ENCODE measurements at places on chromosomes 6 and 20. TPM values are rescaled to one million over a fixed set of nuclear protein-coding genes. Genes with fewer than 3 reads are reported as not detected.

DNA sequence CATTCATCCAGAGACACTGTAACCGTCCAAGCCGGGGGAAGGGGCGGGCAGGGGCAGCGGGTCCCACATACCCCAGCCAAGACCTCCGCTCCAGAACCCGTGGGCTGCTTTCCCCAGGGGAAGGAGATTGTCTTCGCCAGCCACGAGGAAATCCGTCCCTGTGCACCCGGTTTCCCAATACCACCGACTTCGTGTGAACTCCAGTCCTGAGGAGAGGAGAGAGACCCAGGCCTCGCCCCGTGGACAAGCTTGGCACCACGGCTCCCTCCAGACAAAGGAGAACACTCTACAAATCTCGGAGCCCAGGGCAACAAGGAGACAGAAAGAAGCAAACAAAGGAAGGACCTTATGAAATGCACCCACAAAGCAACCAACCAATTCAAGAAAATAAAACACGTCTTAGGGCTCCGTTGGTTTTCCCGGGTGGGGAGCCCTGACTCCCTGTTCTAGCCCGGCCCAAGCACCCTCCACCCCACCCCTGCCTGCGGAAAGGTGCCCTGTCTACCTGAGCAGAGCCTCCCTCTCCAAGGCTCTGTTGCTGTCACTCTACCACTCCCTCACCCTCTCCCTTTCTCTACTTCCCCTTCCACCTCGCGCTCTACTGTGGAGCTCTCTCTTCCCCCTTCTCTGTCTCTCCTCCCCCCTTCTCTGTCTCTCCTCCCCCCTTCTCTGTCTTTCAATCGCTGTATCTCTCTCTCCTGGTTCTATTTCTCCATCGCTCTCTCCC, 1382.8 kb upstream of the DEFB115 start:
- H3K27ac ChIP-seq = no peak overlapping the region
- H3K27me3 ChIP-seq = peaks cover 41% of the 10 kb centered on the region
- no peaks in the 10 kb centered on the region for H3K4me1 ChIP-seq
- no peak overlapping the region for H3K4me3 ChIP-seq
- peaks cover 81% of the 10 kb centered on the region for H3K36me3 ChIP-seq
- no peak for DNase-seq

DNA sequence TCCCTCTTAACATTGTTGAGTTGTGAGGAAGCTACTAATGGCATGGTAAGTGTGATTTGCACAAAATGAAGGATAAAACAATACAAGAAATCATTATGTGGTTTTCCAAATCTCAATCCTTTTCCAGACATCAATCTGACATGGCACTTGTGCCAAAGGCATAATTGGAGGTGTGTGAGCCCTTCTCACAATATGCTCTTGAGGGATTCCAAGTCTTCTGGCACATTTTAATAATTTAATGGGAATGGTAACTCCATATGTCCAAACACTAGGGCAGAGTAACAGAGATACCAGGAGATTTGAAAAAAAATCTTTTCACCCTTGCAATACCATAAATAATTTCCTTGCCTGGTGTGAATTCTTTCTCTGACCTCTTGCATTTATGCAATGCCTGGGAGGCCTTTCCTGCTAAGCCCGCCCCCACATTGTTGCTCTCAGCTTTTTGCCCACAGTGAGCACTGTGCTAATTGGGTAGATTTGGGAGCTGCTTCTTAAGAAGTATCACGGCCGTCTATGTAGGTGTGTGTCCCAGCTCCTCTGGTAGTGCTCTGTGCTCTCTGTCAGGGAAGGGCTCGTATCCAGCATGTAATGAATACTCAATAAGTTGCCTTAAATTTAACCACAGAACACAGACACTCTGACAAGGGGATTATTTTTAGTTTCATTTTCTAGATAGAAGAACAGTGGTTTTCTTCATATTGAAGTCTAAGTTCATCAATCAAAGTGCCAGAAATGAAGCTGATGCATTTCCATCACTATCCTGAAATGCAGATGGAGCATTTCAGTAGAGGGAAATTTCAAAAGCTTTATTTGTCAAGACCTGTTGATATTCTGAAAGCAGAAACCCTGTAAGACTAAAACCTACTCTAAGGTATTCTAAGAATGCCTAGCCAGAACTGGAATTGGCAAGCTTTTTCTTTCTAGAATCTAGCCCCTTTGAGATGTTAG, 54.4 kb upstream of the CEP85L start:
- peak overlapping the region; percentile 27 for H3K4me3 ChIP-seq
- no peaks in the 10 kb centered on the region for H3K36me3 ChIP-seq
- H3K4me1 ChIP-seq = peaks cover 50% of the 10 kb centered on the region
- H3K27me3 ChIP-seq = no peaks in the 10 kb centered on the region
- H3K27ac ChIP-seq = peak overlapping the region; percentile 91
- peak; percentile 37 for DNase-seq

DNA sequence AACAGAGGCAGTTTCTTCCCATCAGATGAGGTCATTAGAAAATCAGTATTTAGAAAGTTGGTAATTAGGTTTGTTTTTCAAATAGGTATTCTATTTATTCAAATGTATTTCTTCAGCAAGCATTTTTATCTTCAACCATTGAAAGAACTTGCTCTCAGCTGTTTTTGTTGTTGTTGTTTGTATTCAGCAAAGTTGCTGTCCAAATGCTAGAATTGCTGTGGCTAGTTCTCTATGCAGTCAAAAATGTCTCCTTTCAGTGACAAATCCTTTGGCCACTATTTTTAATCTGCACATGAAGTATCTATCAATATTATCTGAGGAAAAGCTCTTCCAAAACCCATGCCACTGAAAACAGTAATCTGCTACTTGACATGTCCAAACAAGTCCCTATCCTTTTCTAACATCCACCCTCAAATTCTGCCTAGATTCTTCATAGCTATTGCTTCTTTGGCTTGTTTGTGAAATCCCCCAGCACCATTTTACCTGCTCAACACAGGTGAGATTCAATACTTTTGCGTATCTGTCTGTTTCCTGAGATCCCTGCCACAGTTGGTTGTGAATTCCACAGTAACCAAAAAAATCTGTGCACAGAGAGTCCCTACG, 1005.4 kb downstream of the GRIK2 start:
- DNase-seq = no peak
- H3K4me1 ChIP-seq = peaks cover 14% of the 10 kb centered on the region
- H3K36me3 ChIP-seq = no peaks in the 10 kb centered on the region
- H3K4me3 ChIP-seq = no peak overlapping the region
- peak overlapping the region; percentile 73 for H3K27ac ChIP-seq
- H3K27me3 ChIP-seq = no peaks in the 10 kb centered on the region

DNA sequence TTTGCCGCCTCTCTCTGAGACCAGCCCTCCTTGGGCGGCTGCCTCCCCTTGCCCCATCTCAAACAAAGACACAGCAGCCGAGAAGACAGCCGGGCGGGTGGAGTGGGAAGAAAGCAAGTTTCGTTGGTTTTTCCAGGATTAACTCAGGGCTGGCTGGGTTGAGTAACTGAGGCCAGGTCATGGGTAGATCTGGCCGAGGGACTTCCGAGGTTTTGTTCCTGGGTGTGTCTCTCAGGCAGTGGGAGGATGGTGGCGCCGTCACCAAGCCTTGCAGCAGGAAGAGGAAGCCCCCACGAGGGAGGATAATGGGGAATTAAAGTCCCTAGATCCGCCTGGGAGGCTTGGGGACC, 167.2 kb downstream of the TTLL2 start:
- no peaks in the 10 kb centered on the region for H3K36me3 ChIP-seq
- no peaks in the 10 kb centered on the region for H3K27me3 ChIP-seq
- DNase-seq = no peak
- H3K4me1 ChIP-seq = peaks cover 23% of the 10 kb centered on the region
- H3K27ac ChIP-seq = no peak overlapping the region
- H3K4me3 ChIP-seq = no peak overlapping the region

DNA sequence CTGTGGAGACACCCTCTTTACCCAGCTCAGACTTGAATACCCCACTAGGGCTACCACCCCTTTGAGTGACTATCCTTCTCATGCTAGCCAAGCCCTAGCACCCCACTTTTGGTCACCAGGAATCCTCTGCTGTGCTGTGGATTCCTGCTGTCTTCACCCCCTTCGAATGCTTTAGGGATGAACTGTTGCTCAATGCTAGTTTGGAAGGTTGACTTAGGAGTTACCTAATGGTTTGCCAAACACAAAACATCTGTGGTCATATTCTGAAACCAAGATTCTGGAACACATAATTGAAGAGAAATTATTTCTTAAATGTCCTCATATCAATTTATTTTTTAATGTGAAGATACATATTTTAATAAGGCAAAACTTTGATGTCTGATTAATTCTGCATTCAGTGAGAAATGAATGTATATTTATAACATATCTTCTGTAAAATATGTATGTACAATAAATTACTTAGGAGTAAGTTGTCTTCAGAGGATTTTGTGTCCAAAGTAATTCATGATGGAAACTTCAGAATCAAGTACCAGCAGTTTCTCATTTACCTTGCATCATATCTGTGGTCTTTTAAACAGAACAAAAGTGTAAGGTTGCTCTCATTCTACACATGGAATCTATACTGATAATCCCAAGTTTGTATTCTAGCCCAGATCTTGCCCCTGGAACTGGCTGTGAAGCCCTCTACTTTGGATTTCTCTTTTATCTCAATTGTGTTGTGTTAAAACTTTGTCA, 46.9 kb downstream of the TMEM200A start:
- no peak for DNase-seq
- H3K4me1 ChIP-seq = peaks cover 15% of the 10 kb centered on the region
- no peak overlapping the region for H3K4me3 ChIP-seq
- H3K36me3 ChIP-seq = peaks cover 12% of the 10 kb centered on the region

DNA sequence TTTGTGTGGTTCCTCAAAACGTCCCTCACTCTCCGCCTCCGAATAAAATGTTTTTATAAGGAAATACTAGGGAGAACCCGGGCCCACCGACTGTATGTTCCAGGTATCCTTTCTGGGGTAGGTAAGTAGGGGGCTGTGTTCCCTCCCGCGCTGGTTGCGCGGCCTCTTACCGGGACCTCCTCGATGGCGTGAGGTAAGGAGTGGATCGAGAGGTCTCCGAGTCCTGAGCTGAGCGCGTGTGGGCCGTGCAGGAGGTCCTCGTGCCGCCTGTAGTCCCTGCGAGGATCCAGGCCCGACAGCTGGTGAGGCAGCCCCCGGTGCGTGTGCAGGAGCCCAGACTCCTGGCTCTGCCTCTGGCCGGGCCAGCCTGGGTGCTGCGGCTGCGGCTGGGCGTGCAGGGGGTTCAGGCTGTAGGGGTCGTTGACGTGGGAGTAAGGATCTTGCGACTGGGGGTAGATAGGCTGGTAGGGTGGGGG, 5.1 kb downstream of the TFAP2A start:
- no peaks in the 10 kb centered on the region for H3K36me3 ChIP-seq
- peak overlapping the region; percentile 57 for H3K4me3 ChIP-seq
- H3K27me3 ChIP-seq = peaks cover 95% of the 10 kb centered on the region
- DNase-seq = no peak

GRCh38 chr20:48880981-48881657, 40.4 kb upstream of the ARFGEF2 start:
- H3K4me1 ChIP-seq = no peaks in the 10 kb centered on the region
- H3K36me3 ChIP-seq = no peaks in the 10 kb centered on the region
- H3K27me3 ChIP-seq = no peaks in the 10 kb centered on the region
- H3K4me3 ChIP-seq = no peak overlapping the region

- no peak overlapping the region for H3K27ac ChIP-seq
- H3K4me3 ChIP-seq = peak overlapping the region; percentile 60
- peaks cover 26% of the 10 kb centered on the region for H3K27me3 ChIP-seq
- peaks cover 28% of the 10 kb centered on the region for H3K4me1 ChIP-seq
- no peak for DNase-seq
Observed at GRCh38 chr6:14210077-14210476, 92.5 kb downstream of the CD83 start.

DNA sequence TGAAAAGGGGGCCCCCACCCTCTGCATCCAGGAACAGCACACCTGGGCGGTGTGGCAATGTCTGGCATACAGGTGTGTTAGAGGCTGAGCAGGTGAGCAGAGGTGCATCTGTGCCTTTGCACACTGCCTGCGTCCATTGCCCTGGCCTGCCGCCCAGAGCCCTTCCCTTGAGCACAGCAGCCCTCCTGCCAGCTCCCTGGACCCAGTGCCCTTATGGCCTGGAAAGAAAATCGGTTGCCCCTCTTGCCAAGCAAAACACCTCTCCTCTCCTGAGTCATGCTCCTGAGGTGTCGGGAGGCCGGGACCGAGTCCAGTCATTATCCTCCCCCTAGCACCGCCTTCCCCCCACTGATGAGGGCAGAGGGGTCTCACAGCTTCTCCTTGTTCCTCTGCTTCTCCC, 259.9 kb downstream of the SMOC2 start:
- H3K36me3 ChIP-seq = peaks cover 2% of the 10 kb centered on the region
- H3K4me1 ChIP-seq = peaks cover 29% of the 10 kb centered on the region
- H3K27ac ChIP-seq = no peak overlapping the region
- no peaks in the 10 kb centered on the region for H3K27me3 ChIP-seq
- no peak overlapping the region for H3K4me3 ChIP-seq

DNA sequence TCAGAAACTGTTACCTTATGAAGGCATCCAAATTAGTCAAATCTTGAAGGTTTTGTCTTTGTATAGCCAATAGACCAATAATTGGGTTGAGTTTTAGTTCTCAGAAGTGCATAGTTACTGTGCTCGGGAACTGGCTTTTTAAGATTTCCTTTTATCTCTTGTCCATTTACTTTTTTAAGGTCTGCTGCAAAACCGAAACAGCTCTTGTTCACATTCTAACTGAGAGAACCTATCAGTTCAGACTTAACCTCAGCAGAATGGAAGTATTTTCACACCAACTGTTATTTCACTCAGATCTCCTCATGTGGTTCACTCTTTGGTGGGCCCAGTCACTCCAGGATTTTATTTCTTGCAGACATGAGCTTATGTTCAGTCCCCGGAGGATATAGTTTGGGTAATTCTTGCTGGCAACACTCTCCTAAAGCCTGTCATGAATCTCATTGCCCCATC, 55.5 kb downstream of the TPBG start:
- H3K4me1 ChIP-seq = peaks cover 3% of the 10 kb centered on the region
- H3K27ac ChIP-seq = no peak overlapping the region
- no peaks in the 10 kb centered on the region for H3K36me3 ChIP-seq
- DNase-seq = no peak
- no peaks in the 10 kb centered on the region for H3K27me3 ChIP-seq

GRCh38 chr6:160462551-160463109, 114.5 kb downstream of the SLC22A3 start:
- DNase-seq = no peak
- H3K4me1 ChIP-seq = peaks cover 4% of the 10 kb centered on the region
- peaks cover 12% of the 10 kb centered on the region for H3K36me3 ChIP-seq
- H3K27ac ChIP-seq = no peak overlapping the region

- no peak overlapping the region for H3K27ac ChIP-seq
- peak overlapping the region; percentile 56 for H3K4me3 ChIP-seq
- no peak for DNase-seq
- H3K4me1 ChIP-seq = peaks cover 30% of the 10 kb centered on the region
- H3K36me3 ChIP-seq = peaks cover 2% of the 10 kb centered on the region
Observed at GRCh38 chr6:1315560-1316386, 3.9 kb downstream of the FOXQ1 start.

DNA sequence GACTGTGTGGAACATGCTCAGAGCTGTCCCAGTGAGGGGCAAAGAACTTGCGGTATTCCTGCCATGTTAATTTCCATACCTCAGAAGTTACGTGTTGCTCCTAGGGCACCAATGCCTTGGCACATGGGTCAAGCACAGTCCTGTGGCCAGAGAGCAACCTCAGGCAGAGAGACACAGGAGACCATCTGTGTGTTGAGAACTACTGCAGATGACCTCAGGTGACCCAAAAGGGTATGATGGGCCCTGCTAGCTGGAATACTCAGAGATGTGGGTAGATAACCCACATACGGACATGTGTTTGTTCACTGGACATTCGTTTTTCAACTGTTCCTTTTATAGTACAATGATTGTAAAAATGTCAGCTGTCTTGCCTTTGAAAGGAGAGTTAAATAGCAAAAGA, 71.5 kb upstream of the BMP2 start:
- H3K36me3 ChIP-seq = no peaks in the 10 kb centered on the region
- H3K4me3 ChIP-seq = no peak overlapping the region
- no peak for DNase-seq
- no peaks in the 10 kb centered on the region for H3K27me3 ChIP-seq

Gene PACRG
- total RNA-seq = 0.44 TPM

Gene TCF15
- total RNA-seq = 3.8 TPM

Gene HLA-E
- total RNA-seq = 44.7 TPM

Gene YWHAB
- 216 TPM for total RNA-seq
